ENCODE measurements at places on chromosomes 16 and 17. TPM values are rescaled to one million over a fixed set of nuclear protein-coding genes. Genes with fewer than 3 reads are reported as not detected.

GRCh38 chr17:47275245-47275984 is 21.8 kb downstream of the ITGB3 start:
- no peak overlapping the region for H3K27ac ChIP-seq
- H3K36me3 ChIP-seq, result no peaks in the 10 kb centered on the region
- no peaks in the 10 kb centered on the region for H3K4me1 ChIP-seq
- no peak for DNase-seq
- no peak overlapping the region for H3K4me3 ChIP-seq

DNA sequence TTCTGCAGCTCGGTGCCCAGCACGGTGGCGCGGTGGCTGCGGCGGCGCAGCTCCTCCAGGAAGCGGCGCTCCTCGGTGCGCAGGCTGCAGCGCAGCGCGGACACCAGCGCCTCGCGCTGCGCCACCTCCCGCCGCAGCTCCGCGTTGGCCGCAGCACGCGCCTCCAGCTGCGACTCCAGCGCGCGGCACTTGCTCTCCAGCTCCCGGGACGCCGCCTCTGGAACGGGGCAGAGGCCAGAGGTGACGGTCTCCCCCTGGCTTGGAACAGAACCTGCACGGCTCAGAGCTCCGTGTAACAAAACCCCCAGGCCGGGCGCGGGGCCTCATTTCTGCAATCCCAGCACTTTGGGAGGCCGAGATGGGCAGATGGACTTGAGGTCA is 13.2 kb upstream of the CLUH start:
- peaks cover 23% of the 10 kb centered on the region for H3K27me3 ChIP-seq
- H3K4me1 ChIP-seq, result peaks cover 12% of the 10 kb centered on the region
- H3K4me3 ChIP-seq, result no peak overlapping the region
- peak; percentile 41 for DNase-seq

DNA sequence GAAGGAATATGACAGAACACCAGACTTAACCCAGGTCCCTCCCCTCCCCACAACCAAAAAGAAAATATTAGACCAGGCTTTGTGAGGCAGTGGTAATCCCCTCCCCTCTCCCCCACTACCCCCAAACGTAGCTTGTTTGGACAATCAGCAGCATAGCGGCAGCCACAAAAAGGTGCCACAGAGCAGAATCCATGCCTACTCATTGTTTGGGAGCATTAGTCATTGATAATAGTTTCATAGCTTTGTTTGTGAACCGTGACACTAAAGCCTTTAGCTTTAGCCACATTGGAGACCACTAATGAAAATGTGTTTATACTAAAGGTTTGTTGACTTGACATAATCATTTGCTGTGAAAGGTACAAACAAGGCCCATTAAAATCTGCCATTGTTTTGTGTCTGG is 65.1 kb downstream of the NUP93 start:
- peaks cover 4% of the 10 kb centered on the region for H3K36me3 ChIP-seq
- H3K4me3 ChIP-seq, result no peak overlapping the region
- no peaks in the 10 kb centered on the region for H3K4me1 ChIP-seq
- DNase-seq, result no peak

GRCh38 chr16:79329166-79329521 is 271.4 kb downstream of the MAF start:
- H3K36me3 ChIP-seq, result no peaks in the 10 kb centered on the region
- H3K27me3 ChIP-seq, result no peaks in the 10 kb centered on the region
- DNase-seq, result no peak
- no peak overlapping the region for H3K4me3 ChIP-seq

- H3K27me3 ChIP-seq, result peaks cover 11% of the 10 kb centered on the region
- H3K4me3 ChIP-seq, result no peak overlapping the region
- H3K27ac ChIP-seq, result peak overlapping the region; percentile 14
- H3K4me1 ChIP-seq, result peaks cover 4% of the 10 kb centered on the region
- DNase-seq, result no peak
Measured at GRCh38 chr17:41567317-41567716, 4.5 kb downstream of the KRT9 start.

Gene ARHGAP44
- total RNA-seq, result not detected

Gene PIRT
- not detected for total RNA-seq
